ENCODE measurements at places on chromosomes 2 and 18.

DNA sequence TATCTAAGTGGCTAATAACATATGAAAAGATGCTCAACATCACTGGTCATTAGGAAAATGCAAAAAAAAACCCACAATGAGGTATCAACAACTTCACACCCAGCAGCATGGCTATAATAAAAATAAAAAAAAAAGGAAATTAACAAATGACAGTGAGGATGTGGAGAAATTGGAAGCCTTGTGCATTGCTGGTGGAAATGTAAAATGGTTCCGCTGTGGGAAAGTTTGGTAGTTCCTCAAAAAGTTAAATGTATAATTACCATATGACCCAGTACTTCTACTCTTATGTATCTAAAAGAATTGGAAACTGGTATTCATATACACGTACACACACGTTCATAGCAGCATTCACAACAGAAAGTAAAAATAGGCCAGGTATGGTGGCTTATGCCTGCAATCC, 15.5 kb upstream of the CACNB4 start:
- no peak for DNase-seq

- no peak for DNase-seq
These were observed 134.5 kb downstream of the NCKAP5 start for GRCh38 chr2:133433455-133434451.

DNA sequence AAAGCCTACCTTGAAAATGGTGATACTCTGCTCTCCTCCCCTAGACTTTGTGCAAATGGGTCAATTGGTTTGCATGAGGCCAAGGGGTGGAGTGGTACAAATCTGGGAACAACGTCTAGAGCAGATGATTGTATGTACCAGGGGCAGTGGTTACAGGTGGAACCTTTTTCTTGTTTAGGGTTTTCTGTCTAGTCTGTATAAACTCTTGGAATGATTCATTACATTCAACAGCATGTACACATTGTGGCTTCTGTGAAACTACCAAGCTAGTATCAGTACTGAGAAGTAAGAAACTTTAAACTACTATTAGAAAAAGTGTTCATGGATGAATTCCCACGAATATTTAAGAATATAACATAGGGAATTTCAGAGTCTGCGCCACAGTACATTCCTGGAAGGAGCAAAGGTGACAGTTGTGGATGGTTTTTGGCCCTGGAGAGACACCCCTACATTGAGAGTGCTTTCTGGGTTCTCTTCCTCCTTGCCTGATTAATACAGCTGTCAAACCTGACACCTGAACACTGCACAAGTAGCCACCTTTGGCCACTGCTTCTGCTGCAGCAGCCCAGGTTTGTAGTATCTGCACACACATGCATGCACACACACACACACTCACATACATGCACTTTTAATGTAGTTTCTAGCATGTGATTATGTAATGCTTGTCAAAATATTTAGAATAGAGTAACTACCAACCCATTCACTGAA, 30.0 kb downstream of the CFAP221 start:
- DNase-seq, result no peak

GRCh38 chr18:13562494-13563029, 163.8 kb downstream of the FAM210A start:
- DNase-seq, result no peak

DNA sequence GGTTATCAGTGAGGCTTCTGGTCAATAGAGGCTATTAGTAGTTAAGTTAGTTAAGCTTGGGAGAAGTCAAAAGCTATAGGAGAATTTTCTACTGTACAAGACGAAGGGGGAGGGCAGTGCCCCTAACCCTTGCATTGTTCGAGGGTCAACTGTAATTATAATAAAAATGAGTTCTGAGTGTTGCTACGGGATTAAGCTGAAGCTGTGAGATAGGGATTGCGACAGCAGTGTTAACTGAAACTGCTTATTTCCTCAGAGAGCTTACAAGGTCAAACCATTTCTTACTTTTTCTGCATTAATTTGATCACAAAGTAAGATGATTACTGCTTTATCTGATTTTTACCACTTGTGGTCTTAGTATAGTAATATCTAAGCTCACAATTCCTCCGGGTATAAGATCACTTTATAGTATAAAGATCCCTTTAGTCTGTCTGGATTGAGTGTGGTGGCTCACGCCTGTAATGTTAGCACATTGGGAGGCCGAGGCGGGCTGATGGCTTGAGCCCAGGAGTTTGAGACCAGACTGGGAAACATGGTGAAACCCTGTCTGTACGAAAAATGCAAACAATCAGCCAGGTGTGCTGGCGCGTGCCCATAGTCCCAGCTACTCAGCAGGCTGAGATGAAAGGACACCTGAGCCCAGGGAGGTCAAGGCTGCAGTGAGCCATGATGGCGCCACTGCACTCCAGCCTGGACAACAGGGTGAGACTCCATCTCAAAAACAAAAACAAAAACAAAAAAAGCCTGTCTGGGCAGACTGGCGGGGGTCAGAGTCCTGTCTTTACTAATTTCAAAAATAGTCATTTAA, 119.5 kb upstream of the TLK1 start:
- no peak for DNase-seq

- DNase-seq, result no peak
These were observed 66.5 kb downstream of the USP37 start for GRCh38 chr2:218501665-218502064.

DNA sequence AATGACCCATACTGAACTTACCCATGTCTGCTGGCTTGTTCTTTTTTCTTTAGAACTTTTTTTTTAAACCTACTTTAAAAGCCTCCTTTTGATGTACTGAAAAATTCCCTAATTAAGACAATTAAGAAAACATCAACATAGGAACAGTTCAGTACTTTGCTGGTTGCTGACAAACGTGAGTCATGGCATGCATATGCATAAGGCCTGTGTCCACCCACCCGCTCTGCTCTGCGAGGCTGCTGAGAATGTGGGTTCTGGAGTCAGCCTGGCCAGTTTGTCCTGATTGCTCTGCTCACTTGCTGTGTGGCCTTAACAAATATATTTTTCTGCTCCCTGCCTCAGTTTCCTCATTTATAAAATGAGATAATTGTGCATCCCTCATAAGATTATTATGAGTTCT, 27.3 kb downstream of the LAMA3 start:
- peak; percentile 79 for DNase-seq

DNA sequence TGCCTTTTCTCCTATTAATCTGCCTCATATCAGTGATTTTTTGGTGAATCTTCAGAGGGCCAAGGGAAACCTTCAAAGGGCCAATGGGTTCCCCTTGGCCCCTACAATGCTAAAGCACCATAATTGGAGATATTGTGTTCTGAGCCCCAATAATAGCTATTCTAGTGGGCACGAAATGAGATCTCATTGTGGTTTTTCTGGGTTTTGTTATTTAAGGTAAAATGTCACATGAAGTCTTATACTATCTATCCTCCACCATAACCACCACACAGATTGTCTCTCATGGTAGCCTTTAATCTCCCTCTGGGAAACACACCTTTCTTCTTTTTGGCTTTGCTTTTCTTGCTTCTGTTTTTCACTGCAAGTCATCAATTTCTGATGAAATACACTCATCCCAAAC, 152.8 kb downstream of the B3GNT2 start:
- no peak for DNase-seq

DNA sequence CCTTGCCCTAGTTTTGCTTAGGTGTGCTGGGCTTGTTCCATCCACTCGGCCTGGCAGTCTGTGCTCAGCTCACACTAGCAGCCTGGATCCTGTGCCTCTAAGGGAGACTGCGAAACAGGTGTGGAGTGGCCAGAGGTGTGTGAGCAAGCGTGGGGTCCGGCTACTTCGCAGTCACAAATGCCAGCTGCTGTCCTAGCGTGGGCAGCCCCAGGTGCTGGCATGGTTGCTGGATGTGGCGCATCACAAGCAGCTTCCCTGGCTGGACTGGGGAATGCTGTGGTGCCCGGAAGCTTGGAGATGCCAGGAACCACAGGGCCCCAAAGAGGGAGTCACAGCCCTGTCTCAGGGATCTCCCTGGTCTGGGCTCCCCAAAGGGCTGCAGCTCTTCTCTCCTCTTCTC, 119.0 kb upstream of the TMEFF2 start:
- no peak for DNase-seq

DNA sequence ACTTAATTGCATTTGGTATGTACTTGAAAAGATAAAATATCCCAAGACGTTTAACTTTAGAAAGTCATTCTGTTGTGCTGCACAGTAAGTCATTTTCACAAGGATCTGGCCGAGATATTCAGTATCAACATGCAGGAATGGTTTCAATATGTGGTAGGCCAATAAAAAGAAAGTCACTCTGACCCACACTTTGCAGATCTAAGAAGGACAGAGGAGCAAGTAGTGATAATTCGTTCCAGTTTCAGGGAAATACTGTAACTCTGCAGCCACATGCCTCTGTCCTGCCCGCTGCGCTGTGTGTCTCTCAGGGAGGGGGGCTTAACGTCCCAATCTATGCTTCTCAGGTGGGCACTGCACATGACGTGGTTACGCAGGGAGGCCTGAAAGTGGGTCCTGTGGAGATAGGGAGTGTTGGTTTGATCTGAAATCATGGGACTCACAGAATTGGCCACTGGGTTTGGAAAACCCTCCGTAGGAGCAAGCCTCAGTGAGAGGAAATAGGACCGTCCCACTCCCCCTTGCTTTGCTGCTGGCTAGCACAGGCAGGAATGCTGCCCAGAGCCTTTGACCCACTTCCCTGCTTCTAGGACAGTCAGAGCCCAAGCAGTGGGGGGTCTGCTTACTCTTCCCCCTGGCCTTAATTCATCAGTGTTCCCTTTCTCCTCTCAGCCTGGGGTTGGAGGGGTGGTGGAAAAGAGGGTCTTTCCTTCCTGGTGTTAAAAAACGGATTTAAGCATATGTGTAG, 314.7 kb upstream of the SPRED2 start:
- no peak for DNase-seq

- no peak for DNase-seq
These were observed 27.5 kb upstream of the SLC66A3 start for GRCh38 chr2:11127761-11128160.

DNA sequence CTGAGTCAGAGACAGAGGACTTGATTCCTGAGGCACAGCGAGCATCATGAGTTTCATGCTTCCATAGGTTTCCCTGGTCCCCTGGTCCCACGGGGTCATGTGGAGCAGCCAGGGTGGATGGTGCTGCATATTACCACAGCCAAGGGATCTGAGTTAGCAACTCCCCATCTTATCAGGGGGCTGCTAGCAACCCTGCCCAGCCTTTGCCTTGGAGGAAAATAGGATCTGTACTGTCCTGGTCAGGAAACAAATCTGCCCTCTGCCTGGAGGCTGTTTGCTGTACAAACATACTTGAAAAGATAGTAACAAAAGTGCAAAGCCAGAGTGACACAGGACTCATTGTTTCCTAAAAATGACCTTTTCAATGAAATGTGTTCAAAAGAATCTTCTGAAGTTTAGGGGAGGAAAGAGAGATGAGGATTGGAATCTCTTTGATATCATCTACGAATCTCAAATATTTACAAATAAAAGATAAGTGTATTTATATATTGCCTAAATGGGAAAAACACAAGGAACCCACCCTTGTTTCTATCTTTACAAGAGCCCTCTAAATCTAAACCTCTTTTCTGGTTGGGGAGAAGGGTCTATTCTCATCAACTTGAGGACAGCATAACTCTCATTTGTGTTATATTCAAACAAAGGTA, 194.8 kb downstream of the CD226 start:
- DNase-seq, result no peak

GRCh38 chr2:15112216-15112615, 448.9 kb downstream of the NBAS start:
- peak; percentile 10 for DNase-seq

GRCh38 chr18:58042826-58043490, 1.1 kb upstream of the NEDD4L start:
- DNase-seq, result no peak

GRCh38 chr2:171807119-171807518, 86.9 kb downstream of the SLC25A12 start:
- no peak for DNase-seq

GRCh38 chr2:166106431-166107015, 21.3 kb downstream of the SCN1A start:
- peak; percentile 48 for DNase-seq

GRCh38 chr2:27765621-27766286, 5.8 kb upstream of the MRPL33 start:
- no peak for DNase-seq

GRCh38 chr2:12376025-12376424, 340.7 kb upstream of the TRIB2 start:
- no peak for DNase-seq

GRCh38 chr2:148978026-148978685, 60.3 kb upstream of the LYPD6B start:
- DNase-seq, result no peak

- no peak for DNase-seq
These were observed 232.7 kb downstream of the CLIP4 start for GRCh38 chr2:29347774-29348461.

DNA sequence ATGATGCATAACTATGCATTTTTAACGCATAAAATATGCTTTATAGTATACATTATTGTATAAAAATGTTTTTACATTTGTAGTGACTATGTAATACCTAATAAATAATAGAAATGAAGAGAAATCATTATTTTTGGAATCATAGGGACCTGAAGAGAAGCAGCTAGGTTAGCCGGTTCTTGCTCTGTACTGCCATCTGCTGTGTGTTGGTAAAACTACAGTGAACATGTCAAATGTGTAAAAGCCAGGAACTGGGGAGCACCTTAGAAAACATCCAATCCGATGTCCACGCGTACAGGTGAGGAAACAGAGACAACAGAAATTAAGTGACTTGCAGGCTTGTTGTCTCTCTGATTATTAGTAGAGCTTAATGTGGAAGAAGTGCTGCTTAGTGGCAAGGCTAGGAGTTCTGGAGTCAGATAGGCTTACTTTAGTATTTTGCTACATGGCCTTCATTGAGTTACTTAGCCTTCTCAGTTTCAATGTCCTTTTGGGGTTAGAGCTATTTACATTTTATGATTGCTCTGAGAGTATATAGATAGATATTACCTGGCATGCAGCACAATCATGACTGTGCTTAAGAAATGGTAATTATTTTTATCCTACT, 386.5 kb downstream of the DLGAP1 start:
- peak; percentile 30 for DNase-seq

- DNase-seq, result no peak
These were observed 11.9 kb upstream of the CREG2 start for GRCh38 chr2:101399021-101399799.
